ENCODE measurements at places on chromosomes 3 and 15. TPM values are rescaled to one million over a fixed set of nuclear protein-coding genes. Genes with fewer than 3 reads are reported as not detected.

GRCh38 chr15:99424978-99425656 is 140.7 kb upstream of the MEF2A start:
- DNase-seq = peak; percentile 46

Gene RPL39L
- 3.0 TPM for polyA plus RNA-seq

Gene CACNA2D3
- not detected for polyA plus RNA-seq

DNA sequence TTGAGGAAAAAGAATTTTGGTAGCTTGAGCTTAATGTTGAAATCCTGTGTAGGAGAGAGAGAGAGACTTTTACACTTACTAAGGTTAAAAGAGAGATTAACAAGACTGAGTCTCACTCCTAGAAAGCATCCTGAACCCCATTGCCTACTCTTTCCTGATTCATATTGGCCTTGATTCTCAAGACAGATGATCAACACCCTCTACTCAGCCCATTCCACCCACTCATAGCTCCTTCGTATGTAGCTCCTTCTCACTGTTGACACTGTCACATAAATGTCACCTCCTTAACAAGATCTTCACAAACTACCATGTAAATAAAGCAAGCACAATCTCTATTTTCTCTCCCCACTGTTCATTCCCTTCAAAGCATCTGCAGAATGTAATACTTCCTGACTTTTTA is 574.6 kb upstream of the LMCD1 start:
- DNase-seq = no peak

Gene GTF2E1
- polyA plus RNA-seq = 13.8 TPM

- no peak for DNase-seq
These were observed 69.5 kb downstream of the KLF15 start for GRCh38 chr3:126287536-126288241.

DNA sequence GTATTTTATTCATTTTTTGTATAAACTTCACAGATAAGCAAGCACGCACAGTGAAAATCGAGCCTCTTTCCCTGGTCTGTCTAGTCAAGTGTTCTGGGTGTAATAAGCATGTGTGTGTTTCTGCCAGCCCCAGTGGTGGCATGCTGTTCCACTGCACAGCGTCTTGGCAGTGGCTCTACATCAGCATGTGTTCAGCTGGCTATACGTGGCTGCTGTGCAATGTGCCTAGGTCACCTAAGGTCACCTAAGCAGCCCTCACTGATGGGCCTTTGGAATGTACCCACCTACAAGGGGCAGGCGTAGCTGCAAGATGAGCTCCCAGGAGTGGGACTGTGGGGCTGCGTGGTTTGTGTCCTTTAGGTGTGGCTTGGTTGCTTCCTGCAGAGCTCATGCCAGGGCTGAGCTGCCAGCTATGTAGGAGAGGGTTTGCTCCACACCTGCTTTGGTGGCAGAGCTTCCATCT is 4.9 kb downstream of the LIMD1 start:
- DNase-seq = no peak

DNA sequence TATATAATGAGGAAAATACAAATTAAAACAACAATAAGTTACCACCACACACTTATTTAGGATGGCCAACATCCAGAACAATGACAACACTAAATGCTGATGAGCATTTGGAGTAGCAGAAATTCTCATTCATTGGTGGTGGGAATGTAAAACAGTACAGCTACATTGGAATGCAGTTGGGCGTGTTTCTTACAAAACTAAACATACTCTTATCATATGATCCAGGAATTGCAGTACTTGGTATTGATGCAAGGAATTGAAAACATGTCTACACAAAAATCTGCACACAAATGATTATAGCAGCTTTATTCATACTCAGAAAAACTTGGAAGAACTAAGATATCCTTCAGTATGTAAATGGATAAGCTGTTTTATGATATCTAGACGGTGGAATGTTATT is 594.2 kb downstream of the ZBBX start:
- no peak for DNase-seq

GRCh38 chr3:197029511-197030167 is at the start of gene MELTF:
TSS of gene MELTF (minus strand) at chr3:197029817. CDS start at chr3:197029702, 115 bp downstream.
- DNase-seq = peak; percentile 76

Gene DZIP1L
- polyA plus RNA-seq = not detected

Gene EIF5A2
- polyA plus RNA-seq = 11.3 TPM
